Right cardiac atrium (tissue), 5 donors: ENCODE measurements at places on chromosomes 4 and X.

DNA sequence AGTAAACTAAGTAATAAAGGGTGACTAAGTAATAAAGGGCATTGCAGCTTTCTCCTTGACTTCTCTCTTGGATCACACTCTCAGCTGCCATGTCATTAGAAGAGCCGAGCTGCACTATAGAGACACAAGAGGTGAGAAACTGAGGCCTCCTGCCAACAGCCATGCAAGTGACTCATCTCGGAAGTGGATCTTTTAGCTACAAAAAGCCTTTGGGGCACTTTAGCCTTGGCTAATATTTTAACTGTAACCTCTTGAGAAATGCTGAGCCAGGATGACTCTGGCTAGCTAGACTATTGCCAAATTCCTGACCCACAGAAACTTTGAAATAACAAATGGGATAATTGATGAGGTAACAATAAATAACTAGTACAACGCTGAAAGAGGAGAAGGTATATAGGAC is 1.5 kb upstream of the NEIL3 start:
- DNase-seq: no peak

GRCh38 chr4:57061395-57061794 is 48.8 kb downstream of the IGFBP7 start:
- no peak for DNase-seq

- no peak for DNase-seq
Observed at GRCh38 chrX:3362956-3363355, 16.5 kb upstream of the MXRA5 start.

DNA sequence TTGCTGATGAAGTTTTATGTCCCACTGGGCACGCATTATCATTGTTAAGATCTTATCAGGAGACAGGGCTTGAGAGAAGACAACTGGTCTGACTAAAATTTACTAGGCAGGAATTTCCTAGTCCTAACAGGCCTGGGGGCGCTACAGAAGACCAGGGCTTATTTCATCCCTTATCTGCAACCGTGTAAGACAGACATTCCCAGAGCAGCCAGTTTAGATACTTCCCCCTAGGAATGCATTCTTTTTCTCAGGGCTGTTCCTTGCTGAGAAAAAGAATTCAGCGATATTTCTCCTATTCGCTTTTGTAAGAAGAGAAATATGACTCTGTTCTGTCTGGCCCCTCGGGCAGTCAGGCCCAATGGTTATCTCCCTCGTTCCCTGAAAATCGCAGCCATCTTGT is 93.8 kb downstream of the TLL1 start:
- DNase-seq: no peak

DNA sequence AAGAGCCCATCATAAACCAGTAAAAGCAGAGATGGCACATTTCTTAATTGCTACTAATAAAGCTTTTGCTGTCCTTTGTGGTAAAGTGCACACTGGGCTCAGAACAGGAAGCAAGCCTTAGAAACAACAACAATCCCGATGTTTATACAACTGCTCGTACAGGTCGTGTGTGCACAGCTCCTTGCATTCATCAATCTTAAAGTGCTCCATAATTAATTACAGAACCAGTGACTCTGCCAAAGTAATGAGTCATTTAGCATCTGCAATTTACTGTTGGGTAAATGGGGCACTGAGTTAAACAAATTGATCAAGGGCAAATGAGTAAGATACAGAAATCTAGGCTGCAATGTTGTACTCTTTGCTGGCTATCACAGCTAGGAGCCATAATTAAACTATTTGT is 61.3 kb upstream of the TXK start:
- DNase-seq: no peak

DNA sequence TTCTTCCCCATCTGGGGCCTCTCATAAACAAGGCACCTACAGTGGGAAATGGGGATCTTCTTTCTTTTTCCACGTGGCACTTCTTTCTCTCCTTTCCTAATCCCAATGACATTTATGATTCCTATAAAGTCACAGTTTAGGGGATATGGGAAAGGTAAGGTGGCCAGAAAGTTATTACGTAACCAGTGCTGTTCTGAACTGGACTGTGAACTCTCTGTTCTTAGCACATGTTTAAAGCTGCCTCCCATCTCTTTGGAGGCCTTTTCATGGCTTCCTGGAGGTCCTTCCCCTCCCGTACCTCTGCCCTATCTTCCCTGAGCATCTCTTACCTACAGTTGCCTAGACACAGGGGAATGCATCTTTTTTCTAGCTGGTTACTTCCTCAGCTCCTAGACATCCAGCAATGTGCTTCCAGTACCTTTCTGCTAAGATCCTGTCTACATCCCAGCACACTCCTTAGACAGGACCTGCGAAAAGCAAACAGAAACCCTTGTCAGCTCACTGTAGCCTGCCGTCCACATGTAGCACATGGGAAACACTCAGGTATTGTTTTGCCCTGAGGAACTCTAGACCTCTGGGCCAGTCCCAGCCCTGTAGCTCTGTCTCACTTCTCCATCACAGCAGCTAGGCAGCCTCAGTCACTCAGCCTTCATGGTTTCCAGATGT is 195.4 kb downstream of the NWD2 start:
- no peak for DNase-seq

- DNase-seq: no peak
Observed at GRCh38 chr4:2393353-2394270, 24.8 kb downstream of the ZFYVE28 start.

- DNase-seq: no peak
Observed at GRCh38 chr4:82371497-82371896, 2.3 kb downstream of the HNRNPD start.

DNA sequence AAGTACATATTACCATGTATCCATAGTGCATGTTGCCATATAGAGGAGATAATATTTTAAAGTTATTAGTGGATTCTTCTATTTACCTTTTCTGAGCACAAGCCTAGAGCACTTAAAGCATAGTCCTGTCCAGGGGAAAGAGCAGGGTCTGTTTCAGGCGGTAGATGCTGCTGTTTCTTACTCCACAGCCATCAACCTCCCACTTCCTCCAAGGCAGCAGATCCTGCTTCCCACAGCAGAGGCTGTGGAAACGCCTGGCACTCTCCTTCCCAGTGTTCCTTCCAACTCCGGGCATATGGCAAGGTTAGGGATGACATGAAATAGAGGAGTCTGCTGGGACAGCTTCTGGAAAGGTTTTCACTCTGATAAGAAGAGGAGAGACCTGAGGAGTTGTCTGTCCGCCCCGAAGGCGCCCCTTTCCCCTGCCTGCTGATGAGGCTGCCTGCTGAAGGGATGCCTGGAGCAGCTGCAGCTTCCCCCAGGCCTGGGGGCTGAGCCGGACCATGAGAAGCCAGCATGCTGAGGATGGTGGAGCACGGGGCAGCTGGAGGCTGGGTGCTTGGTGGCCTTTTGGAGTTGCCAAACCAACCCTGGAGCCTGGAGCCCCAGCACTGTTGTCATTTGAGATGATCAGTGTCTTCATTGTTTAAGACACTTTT is 43.9 kb upstream of the SLC25A4 start:
- DNase-seq: no peak
